ENCODE measurements at places on chromosomes 2 and 18.

- DNase-seq: no peak
Measured at GRCh38 chr2:235728800-235729556, 235.1 kb downstream of the AGAP1 start.

GRCh38 chr2:7795778-7796563 is 878.8 kb downstream of the RNF144A start:
- DNase-seq: peak; percentile 23

GRCh38 chr2:157875641-157876065 is 477 bp downstream of the ACVR1 start:
- DNase-seq: no peak

DNA sequence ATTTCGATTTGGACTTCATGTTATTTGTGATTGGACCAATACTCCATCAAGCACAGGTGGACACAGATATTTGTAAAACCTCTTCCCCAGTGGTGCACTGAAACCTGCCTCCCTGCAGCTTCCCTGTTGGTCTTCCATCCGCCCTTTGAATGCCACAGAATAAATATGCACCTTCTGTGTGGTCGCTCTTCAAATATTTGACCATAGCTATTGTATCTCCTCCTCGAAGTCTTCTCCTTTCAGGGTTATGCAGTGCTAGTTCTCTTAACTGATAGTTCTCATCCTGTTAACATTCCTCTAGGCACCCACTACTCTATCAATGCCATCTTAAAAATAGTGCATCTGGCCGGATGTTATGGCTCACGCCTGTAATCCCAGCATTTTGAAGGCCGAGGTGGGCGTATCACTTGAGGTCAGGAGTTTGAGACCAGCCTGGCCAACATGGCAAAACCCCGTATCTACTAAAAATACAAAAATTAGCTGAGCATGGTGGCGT is 12.5 kb downstream of the SPATS2L start:
- no peak for DNase-seq

DNA sequence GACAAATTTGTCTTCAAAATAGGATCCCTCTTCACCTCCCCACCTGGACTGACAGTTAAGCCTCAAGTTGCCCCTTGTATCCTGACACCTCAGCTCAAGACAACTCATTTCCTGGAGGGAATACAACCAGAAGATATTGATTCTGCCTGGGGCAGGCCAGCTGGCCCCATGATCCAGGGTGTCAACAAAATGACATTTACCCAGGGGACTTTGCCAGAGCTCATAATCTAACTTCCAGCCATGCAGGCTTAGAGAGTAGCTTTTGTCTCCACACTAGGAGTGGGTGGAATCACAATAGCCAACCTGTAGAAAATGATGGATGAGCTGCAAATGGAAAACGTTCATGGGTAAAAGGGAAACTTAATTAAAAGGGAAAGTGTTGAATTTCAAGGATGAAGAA is 220.1 kb upstream of the DPP10 start:
- DNase-seq: no peak

DNA sequence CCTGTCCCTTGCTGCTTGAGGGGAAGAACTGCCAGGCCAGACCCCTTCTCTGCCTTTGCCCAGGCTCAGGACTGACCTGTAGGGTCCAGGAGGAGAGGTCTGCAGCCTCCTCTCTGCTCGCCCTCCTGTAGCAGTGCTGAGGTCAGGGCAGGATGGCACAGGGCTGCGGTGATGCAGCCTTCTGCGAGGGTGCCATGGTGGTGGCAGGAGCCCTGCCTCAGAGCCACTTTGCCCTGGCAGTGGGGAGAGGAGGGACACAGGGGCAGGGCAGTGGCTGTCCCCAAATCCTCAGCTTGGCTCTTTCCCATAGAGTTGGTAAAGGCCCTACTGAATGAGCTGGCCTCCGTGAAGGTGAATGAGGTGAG is 884 bp downstream of the PROM2 start:
- DNase-seq: no peak

DNA sequence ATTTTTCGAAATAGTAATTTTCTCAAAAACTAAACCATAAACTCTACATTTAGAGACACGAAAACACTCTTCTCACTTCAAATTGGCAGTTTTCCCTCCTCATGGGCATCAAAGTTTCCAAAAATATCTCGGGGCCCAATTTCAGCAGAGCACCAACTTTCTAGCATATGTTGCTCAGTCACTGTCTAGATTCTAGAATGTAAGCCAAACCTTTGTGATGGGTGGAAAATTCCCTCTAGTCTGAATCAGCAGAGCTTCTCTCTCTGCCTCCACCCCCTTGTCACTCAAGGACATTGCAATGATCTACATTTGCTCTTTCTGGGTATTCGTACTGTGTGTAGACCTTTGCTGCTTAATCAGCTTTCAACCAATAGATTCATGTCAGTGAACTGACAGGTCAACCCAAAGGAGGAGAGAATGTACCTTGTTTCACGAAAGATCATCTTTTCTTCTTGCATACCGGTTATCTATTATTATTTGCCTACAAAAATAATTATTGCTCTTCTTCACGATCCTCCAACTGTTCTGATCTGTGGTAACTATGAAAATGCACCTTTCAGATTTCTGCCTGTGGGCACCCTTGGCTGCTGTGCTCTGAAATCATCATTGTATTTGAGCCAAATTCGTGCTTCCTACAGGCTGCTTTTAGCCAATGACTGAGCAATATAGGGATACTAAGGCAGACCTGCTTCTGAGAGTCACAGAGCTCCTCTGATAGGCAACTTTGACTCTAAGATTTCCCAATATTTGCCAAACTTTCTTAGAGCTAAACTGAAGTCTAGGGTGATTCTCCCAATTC is 38.7 kb upstream of the GLS start:
- DNase-seq: peak; percentile 73

DNA sequence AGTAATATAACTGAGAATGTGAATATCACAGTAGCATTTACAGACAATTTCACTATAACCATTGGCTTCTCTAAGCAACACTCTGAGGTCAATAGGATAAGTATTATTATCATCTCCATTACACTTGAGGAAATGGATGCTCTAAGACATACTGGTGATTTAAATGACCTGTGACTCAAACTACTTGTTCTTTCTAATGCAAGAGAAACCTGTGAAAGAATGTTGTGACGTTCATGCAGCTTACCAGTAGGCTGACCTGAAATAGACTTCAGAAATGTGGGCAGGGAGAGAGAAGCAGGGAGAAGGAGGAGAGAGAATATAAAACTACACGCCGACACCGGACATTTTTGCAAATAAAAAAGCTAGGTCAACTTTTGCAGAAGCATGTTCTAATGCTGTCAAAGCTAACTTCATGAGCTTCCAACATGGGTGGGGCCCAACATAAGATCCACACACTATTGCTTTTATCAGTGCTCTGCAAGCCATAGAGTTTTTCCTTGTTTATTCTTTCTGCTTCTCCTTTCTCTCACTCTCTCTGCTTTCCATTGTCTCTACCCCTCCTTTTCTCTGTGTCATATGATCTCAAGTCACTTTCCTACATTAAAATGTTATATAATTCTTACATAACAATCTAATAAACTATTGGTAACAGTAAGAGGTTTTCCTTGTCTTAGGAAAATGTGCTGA is 217.6 kb upstream of the FN1 start:
- no peak for DNase-seq

GRCh38 chr2:7033136-7033960 is 116.1 kb downstream of the RNF144A start:
- DNase-seq: no peak

DNA sequence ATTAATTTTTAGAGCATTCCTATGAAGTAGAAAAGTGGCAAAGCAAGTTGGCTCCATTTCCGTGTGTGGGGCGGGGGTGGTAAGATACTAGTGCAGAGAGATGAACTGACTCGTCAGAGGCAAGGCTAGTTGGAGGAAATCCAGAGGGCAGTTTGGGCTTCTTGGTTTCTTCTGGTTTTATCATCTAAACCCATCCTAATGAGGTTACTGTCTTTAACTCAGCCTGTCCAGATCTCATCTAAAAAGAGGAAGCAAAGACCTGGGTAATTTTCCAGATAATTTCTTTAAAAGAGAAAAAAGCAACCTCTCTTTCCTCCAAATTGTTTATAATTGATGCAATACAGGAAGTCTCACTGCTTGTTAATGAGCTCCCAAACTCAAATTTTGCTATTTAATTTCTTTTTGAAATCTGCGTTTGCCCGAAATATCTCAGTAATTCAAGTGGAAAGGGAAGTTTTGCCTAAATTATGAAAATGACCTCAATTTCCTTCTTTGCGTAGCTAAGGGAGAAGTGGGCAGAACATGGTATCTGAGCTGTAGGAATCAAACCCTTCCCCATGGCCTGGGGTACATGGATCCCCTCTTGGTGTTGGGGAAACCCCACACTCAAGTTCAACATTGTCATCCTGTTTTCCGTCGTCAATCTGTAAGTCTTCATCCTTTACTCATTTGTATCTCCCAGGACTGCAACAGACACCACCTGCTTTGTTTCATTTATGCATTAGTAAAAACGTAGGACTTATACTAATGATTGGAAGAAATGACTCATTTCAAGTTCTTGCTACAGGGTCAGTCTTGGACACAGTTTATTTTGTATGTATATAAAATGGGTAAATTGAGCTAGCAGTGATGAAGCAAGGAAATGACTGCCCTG is 89.1 kb upstream of the KLF7 start:
- peak; percentile 76 for DNase-seq

DNA sequence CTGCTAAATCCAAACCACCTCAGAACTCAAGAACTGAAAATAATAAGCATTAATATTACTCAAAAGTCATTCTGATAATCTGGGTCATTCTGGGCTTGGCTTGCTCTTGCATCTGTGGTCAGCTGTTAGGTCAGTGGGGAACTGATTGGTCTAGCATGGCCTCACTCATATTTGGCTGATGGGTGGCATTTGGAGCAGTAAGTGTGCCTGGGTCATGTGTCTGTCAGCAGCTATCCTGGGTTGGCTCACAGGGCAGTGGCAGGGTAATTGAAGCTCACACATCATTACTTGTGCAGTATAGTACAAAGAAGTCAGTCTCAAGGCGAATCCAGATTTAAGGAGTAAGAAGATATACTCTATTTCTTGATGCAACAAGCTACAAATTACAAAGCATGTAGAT is 9.6 kb downstream of the RPL37A start:
- DNase-seq: no peak

GRCh38 chr2:81234711-81235110 is 930.2 kb upstream of the LRRTM1 start:
- no peak for DNase-seq

GRCh38 chr2:143946436-143947391 is 573.2 kb downstream of the ZEB2 start:
- DNase-seq: peak; percentile 84

GRCh38 chr2:554444-554843 is 122.8 kb downstream of the TMEM18 start:
- DNase-seq: no peak

DNA sequence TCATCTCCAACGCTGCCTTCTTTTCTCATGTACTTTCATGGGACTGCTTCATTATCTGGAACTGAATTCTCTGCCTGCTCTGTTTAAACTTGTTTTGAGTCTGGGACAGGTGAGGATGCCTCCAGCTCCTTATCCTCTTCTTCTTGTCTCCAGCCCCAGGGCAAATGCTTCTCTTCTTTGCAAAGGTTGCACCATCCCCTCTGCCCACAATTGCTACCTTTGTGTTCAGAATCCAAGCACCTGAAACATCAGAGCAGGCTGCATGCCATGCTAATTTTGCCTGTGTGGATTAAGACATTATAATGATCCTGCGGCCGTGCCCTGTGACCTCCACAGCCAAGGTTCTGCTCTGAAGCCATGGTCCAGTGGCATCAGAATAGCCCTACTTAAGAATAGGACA is 309.5 kb downstream of the EPHA4 start:
- no peak for DNase-seq

DNA sequence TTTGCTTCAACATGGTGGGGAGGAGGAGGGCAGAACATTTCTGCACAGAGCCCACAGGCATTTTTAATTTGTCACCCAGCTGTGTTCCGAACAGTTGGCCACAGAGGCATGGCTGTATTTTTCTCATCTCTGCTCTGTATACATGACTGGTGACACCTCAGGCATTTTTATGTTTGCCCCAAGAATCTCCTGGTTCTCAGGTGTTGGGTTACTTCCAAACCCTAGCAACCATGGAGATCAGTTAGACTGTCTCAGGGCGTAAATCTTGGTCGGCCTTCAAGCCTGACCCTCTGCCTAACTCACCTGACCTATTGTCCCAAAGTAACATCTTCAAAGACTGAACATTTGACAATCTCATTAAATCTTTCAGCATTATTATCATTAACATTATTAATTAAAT is 100.0 kb downstream of the ABCA12 start:
- DNase-seq: no peak

- no peak for DNase-seq
Measured at GRCh38 chr2:140910683-140911082, 1220.1 kb downstream of the LRP1B start.

All from fibroblast of skin of back (primary cell).